ENCODE measurements at places on chromosomes 4 and X.
A peak's percentile ranks its signal among the peaks of the same experiment; 100 is the strongest.

- no peak for DNase-seq
Measured at GRCh38 chr4:122814426-122814825, 12.2 kb upstream of the FGF2 start.

DNA sequence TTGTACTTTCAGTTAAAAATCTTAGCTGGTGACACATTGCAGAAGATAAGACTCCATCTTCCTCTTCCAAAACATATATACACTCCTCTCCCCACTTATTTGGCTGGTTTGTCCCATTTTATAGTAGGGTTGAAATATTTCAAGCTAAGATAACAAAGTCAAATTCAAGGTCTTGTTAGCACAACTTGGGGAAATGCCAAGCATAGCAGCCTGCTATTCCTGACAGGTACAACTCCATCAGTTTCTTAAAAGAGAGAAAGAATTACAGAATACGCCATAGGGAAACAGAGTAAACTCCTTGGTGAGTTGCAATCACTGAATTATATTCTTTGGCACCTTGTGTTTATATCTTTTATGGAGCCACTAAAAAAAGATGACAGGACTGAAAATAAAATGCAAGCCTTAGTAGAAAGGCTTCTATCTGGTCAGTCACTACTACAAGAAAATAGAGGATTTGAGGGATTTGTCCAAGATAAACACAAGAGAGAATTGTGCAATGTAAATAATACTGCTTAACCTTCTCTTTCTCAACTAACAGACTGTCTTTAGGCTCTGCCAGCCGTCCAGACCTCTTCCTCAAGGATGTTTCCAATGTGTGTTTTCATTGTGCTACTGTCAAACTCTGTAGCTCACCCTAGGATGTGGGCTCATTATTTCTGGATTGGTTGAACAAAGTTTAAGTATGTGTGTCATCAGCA, 170.3 kb downstream of the VEGFC start:
- DNase-seq: no peak

DNA sequence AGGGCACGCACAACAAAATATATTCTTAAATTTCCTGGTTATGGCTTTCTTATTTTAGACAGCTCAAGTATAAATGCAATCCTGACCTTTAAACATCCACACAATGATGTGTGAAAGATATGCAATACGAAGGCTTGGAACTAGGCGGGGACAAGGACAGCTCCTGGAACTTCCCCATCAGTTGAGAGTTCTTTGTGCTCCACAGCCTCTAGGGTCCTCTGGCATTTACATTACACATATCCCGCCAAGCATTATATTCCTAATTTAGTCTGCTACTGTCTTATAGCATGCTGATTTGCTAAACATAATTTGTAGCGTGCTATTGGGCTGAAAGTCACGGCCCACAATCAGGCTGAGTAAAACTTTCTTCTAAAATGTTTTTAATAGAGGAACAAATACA, 74.4 kb downstream of the FTHL17 start:
- DNase-seq: no peak

DNA sequence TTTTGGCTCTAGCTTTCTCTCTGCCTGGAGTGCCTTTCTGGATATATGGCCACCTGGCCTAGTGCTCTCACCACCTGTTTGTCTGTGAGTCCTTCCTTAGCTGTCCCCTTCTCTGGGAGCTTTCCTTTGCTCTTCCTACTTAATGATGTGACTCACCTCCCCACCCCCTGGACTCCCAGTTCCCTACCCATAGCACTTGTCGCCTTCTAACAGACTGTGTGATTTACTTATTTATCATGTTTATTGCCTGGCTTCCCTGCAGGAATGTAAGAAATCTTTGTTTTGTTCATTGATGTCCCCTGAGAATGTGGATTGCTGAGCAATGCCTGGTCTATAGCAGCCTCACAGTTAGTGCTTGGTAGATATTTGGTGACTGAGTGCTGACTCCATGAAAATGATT, 18.9 kb downstream of the ADD1 start:
- peak; percentile 11 for DNase-seq

DNA sequence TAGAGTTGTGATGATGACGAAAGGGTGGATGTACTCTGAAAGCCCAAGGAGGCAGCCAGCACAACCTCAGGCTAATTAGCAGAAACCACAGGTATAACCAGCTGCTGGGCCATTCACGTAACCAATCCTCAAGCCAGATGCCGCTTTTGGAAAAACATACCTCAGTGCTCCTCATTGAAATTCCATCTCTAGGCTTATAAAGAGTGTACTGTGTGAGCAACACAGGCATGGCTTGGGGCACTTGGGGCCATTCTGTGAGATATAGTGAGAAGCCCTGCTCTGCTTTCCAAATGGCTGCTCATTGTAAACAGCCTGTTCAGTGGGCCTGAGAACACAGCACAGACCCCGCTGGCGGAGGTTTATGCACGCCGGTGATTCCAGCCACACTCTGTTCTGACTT, 182.1 kb upstream of the HHIP start:
- no peak for DNase-seq

DNA sequence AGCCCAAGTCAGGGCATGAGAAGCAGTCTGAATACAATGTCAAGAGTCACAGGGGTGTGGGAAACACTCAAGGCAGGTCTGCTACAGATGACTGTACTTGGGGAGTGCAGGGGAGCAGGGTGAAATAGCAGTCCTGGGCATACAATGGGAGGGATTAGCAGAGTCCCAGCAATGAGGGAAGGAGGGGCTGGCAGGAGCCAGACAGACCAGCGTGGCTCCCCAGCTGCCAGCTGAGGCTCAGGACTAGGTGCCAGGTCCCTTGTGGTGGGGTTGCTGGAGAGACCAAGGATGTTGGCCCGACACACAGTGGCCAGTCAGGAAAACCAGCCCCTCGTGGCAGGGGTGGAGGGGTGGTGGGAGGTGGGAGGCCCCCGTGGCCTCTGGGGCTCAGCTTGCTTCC, 86.6 kb downstream of the RTL5 start:
- DNase-seq: peak; percentile 61

DNA sequence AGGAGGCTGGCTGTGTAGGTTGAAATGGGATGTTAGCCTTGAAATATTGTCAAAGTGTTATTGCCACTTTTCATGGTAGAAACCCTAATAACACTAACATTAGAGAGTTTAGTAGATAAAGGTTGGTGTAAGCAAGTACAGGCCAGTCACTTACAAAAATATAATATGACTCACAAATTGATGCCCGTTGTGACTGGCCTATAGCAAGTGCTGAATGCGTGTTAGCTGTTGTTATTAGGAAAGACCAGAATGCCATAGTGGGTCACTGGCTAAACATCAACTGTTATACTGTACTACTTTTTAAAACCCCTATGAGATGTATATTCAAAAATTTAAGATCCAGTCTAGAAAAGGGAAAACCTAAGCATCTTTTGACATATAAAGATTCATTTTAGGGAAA, 20.4 kb upstream of the GDPD2 start:
- DNase-seq: no peak

GRCh38 chrX:123917069-123917468, 44.4 kb upstream of the STAG2 start:
- DNase-seq: no peak

DNA sequence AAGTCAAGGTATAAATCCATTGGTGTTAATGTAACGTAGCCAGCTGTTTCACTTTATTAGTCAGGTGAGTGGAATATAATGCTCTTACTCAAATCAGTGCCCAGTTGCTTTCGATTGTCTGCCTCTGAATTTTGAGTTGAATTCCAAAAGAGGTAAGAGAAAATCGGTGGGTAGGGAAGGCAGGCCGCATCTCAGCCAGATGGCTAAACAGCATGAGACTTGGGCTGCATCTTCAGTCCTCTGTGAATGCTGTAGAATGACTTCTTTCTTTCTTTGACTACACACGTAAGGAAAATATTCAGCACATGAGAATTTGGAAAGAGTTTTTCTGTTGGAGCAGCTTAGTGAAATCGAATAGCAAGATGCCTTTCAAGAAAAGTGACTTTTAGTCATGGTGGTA, 49.5 kb downstream of the TSPAN7 start:
- no peak for DNase-seq

DNA sequence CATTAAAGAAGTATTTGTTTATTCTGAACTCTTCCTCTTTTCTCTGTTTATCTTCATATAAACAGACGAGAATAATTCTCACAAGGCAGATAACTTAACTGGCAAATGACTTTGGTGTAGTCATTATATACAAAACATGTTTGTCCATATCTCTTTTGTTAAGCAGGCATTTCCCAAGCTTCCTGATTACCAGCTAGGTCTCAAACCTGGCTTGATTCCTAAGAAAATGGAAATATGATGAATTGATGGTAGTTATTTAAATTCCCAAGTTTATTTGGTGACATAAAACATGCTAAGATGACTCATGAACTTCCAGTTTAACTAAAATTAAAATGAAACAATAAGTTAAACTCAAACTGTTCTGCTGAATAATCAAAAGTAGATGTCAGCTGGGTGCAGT, 96.8 kb downstream of the ARSJ start:
- DNase-seq: no peak

- DNase-seq: no peak
Measured at GRCh38 chrX:155988859-155989258, 8.6 kb upstream of the IL9R start.

GRCh38 chr4:55251342-55251741, 94.7 kb upstream of the SRD5A3 start:
- peak; percentile 83 for DNase-seq

DNA sequence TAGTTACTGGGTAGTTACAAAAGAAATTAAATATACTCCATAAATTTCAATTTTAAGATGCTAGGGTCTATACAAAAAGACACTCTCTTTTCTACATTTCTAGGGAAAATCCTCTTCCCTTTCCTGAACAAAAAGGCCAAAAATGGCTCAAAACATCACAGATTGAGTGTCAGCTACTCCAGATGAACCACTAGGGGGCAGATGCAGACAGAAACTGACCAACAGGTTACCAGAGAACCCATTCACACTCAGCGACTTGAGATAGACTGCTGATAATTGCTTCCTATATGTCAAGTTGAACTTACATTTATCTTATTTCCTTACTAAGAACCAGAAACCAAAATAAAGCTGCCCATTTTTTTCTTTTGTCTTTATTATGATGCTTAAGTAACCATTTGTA, 83.4 kb upstream of the MID1IP1 start:
- DNase-seq: peak; percentile 55

- no peak for DNase-seq
Measured at GRCh38 chr4:74104145-74104544, 5.2 kb upstream of the CXCL2 start.

DNA sequence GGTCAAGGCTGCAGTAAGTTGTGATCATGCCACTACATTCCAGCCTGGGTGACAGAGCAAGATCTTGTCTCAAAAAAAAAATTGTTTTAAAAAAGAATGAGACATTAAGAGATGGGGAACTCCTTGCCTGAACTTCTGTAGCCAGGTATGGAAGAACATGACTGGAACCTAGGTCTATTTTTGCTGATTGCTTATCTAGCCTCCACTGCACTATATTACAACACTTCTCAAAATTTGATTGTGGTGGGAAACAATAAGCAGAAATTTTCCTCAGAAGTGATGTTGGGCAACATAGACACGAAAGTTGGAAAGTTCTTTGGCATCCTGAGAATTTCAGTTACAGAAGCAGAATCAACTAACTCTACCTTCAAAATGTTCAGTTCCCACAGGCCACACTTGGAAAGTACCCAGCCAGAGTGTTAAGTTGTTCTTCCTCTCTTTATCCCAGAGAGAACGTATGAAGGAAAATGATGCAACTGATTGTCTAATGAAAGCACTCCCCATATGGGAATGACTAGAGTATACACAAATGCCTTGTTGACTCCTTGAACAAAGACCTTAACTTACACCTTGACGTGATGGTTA, 50.0 kb downstream of the LUZP4 start:
- DNase-seq: no peak

DNA sequence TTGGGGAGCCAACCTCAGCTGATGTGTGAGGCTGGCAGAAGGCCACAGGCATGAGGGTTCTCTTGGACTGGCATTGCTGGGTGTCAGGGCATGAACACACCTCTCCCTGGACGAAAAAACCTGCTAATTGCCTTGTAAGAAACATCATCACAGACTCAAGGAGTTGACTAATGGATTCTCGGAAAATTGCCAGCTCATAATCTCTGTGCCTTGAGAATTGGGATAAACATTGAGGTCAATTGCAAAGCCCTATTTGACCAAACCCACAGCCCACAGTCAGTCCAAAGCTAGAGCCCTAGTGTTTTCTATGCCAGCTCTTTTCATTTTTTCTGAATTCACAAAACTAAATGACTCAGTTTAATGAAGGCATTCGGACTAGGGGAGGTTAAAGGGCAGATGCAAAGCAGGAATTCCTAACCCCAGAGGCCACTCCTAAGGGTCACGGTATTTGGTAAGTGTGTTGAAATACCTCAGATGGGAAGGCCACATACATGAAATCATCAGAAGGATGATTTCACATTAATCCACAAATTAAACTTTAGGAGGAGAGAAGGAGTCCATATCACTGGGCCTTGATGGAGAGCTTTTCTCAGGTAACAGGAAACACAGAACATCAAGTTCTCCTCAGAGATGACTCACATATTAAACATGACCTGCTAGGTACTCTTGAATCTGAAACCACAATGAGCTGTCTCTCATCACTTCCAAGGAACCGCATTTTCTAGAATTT, 39.0 kb upstream of the RASL11B start:
- no peak for DNase-seq

- DNase-seq: no peak
Measured at GRCh38 chrX:96743367-96744073, 58.9 kb downstream of the DIAPH2 start.

DNA sequence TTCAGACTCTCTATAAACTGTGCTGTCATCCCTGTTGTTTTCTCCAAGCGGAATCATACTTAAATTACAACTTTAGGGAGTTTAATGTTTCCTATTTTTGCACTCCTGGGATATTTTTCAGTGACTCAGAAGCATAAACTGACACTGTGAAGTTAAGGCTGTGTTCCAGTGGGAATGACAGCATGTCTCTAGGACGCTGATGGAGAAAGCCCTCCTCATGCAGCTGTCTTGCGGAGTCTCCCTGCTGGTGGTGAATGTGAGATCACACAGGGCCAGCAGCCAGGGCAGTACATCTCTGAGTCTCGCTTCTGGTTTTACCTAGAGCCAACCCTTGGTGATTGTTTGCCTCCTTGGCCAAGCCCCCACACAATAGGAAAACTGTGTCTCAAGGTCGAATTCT, 53.3 kb downstream of the NFKB1 start:
- no peak for DNase-seq

- DNase-seq: no peak
Measured at GRCh38 chr4:151717314-151717713, 43.5 kb downstream of the GATB start.

GRCh38 chr4:83230928-83231327, 53.7 kb downstream of the COQ2 start:
- DNase-seq: no peak

- DNase-seq: no peak
Measured at GRCh38 chr4:76607266-76607799, 172.3 kb downstream of the SHROOM3 start.

GRCh38 chr4:104868533-104868932, 278.1 kb upstream of the TET2 start:
- DNase-seq: no peak

Measured in NCI-H82 (cell line).